RPMI7951 (cell line): ENCODE measurements at places on chromosomes 6 and 20. TPM values are rescaled to one million over a fixed set of nuclear protein-coding genes. Genes with fewer than 3 reads are reported as not detected.

GGTLC1 gene
- not detected in 2 replicates for total RNA-seq

HSPA12B gene
- not detected in 2 replicates for total RNA-seq

UBD gene
- not detected in 2 replicates for total RNA-seq

VSTM2L gene
- total RNA-seq, result 0.48 and 3.2 TPM in 2 replicates

HLA-DQA1 gene
- total RNA-seq, result not detected in 2 replicates

- peak; percentile 80 for DNase-seq
Measured at GRCh38 chr6:159969921-159970320, 1.0 kb downstream of the IGF2R start.

DNA sequence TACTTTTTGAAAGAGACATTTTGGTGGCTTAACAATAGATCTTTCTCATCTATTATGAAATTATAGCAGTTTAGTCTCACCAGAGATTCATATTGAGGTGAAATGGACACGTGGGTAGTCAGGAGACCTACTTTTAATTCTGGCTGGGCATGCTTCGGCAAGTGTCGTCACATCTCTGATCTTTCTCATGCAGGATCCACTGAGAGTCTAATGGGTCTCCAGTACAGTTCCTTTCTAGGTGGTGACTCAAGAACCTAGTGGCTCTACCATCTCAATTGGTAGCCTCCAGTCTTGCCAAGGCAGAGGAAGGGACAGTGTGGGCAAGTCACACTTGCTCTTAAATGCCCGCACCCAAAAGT is 94.9 kb downstream of the KCNB1 start:
- DNase-seq, result no peak

- DNase-seq, result peak; percentile 75
Measured at GRCh38 chr6:14910692-14911547, 334.9 kb upstream of the JARID2 start.

DNA sequence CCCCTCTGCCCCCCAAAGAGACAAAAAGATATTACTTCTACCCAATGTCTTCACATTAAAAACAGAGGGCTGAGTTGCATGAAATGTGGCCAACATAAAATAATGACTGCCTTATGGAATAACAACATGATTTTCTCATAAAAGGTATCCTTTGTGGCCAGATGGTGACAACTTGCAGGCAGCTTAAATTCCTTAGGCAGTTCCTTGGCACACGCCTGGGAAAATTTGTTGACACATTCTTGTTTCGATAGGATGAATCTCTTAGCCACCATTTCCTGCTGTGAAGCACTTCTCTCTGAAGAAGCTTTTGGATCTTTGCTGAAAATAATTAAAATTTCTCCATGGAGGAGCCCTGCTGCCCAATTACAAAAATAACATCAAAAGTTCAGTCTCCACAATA is 109.0 kb upstream of the COL21A1 start:
- peak; percentile 64 for DNase-seq

DNA sequence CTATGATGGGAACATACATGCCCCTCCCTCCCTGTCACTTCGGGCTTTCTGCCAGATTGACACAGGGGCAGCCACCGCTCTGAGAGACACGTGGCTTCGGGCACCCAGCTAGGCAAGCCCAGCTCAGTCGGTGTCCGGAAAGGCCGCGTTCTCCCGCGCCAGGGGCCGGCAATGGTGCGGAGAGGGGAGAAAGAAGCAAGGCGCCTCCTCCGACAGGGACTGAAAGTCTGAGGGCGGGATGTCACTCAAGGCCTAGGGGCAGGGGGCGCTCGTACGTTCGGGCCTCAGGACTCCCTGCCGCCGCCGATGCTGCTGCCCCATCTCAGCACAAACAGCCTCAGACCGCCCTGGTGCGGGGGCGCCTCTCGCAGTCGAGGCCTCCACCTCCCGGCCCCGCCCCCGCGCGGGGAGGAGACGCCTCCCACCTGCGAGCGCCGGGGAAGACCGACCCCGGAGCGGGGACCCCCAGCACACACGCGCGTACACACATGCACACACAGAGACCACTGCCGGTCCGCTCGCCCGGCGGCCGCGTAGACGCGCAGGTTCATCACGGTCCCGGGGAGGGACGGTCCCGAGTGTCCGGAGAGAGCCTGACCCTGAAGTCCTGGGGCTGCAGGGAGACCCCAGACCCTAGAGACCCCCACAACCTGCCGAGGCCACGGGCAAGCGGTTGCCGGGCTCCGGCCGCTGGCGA is 1.9 kb downstream of the GRM4 start:
- DNase-seq, result no peak

- no peak for DNase-seq
Measured at GRCh38 chr6:136468711-136469110, 81.5 kb downstream of the MAP7 start.

DNA sequence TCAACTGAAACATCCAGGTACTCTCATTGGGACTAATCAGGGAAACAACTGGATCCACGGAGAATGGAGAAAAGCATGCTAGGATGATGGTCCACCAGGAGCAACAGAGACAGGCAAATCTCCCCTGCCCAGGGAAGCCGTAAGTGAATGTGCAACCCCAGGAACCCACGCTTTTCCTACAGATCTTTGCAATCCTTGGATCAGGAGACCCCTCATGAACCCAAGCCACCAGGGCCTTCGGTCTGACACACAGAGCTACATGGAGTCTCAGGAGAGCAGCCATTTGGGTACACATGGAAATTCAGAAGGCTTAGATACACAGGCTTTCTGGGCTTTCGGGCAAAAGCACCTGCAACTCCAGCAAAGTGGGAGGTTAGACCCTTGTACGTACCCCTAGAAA is 122.1 kb upstream of the PTCHD4 start:
- DNase-seq, result no peak

- no peak for DNase-seq
Measured at GRCh38 chr6:88840796-88841539, 122.5 kb downstream of the RNGTT start.
